Hippocampal formation (tissue), 2 donors: ENCODE measurements at places on chromosomes 3 and 15.

GRCh38 chr3:122942937-122943827, 84.4 kb downstream of the SEMA5B start:
- DNase-seq, result peak; percentile 70

DNA sequence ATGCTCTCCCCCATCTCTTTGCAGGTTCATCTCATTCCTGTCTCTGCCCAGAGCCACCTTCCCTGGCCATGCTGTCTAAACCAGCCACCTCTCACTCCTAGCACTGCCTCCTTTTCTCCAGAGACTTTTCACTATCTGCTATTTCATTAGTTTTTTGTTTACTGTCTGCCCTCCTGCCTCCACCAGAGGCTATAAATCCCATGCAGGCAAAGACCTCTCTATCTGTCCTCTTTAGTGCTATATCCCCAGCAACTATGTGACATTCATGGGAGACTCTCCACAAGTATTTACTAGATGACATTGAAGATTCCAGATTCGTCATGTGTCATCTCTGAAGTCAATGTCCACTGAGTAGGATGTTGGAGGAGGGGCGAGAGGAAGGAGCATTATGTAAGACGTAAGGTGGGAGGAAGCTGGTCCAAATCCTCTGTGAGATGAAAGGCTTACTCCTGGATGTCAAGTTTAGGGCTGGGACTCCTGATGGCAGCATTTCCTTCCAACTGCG, 3.4 kb upstream of the FAM43A start:
- no peak for DNase-seq

DNA sequence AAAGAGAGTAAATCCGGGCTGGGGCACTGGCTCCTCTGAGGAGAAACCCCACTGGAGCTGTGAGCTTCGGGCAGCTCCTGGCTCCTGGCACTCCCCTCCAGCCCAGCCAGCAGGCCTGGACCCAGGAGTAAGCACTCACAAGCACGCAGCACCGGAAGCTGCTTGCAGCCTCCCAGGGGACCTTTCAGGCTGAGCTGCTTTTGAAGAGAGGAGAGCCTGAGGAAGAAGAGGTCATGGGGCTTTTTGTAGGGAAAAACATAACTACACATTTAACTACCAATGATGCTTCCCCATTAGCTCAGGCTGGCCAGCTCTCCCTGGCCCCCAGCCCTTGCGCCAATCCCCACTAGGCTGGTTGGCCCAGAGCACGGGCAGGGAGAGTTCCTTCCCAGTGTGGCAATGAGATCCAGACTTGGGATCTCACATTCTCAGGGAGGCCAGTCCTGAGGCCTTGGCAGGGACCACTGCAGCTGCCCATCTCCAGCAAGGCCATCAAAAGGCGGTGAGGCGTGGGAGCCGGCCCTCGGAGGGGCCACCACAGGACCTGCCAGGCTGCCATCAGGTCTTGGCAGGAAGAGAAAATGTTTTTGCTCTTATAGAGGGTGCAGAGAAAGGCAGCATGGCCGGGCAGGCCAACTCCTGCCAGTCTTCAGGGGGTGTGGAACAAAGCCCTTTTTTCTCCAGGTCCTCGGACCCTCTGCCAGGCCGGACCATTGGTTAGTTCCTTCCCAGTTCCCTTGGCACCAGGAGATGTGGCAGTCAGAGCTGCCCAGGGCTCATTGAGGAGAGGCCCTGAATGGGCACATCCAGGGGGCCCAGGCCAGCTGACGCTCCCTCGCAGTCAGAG, 41.5 kb upstream of the MFGE8 start:
- DNase-seq, result peak; percentile 58

DNA sequence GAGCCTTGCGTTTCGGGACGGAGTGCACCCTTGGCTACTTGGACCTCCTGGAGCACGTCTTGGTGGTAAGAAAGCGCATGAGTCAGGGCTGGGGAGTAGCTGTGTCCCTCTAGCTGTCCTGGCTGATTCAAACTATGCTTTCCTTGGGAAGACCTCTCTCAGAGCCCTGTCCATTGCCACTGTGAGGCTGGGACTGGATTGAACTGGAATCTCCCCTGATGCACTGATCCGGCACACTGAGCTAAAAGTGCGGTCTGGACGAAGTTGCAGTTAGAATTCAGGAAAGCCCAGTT, 232.6 kb upstream of the TPM1 start:
- DNase-seq, result no peak

- no peak for DNase-seq
Observed at GRCh38 chr3:172591876-172592771, 68.9 kb upstream of the TNFSF10 start.

GRCh38 chr3:6723205-6723604, 137.7 kb upstream of the GRM7 start:
- no peak for DNase-seq

GRCh38 chr3:9765865-9766264, 3.9 kb downstream of the CAMK1 start:
- DNase-seq, result no peak

DNA sequence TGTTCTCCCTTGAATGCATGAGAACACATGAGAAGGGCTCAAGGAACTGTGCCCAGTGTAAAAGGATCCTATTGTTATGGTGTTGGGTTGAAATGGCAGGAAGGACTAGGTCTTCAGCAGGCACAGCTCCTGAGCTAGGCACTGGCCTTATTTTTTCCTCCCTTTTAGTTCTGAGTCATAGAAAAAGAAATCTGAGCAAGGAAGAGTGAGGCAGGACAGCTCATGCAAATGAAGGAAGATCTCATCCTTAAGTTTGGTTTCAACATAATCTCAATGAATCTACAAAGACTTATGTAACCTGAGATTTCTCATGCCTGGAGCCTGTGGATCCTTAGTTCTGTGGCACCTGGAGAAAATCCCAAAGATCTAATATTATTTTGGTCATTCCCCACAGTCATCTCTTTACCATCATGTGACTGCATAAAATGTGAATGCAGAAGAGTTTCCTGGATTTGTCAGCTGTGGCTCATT, 188.6 kb upstream of the TBL1XR1 start:
- DNase-seq, result no peak

DNA sequence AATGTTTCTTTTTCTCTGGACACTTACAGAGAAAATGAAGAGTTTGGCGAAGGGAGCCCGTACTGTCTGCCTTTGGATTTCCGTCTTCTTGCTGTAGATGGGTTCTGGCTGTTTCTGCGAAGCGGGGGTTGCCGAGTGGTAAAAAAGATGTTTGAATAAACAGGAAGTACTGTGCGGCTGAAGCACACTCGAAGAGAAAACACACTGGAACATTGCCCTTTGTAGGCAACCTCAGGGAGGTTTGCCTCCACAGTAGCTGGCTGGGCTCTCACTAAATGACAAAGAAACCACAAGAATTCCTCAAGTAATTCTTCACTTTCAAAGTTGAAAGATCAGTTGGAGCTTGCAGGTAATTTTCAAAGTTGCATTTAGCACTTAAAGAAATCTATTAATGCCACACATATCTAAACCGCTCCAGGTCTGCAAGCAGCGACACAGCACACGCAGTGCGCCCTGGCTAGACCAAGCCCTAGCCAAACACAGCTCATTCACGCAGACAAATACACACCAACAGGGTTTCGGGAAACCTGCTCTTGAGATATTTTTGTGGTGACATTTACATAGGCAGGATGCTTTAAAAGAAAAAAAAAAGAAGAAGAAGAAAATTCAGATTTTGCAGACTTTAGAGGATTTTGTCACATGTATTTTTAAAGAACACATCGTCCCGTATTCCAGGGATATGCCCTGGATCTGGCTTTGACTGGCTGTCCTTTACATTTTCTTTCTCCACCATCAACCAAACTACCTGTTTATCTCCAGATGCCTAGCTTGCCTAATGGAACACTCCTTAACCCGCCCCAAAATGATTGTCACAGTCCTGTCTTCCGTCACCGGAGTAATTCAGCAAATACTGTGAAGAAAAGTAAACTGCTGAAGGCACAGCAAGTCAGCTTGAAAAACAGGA, 452.8 kb downstream of the FOXP1 start:
- peak; percentile 24 for DNase-seq

DNA sequence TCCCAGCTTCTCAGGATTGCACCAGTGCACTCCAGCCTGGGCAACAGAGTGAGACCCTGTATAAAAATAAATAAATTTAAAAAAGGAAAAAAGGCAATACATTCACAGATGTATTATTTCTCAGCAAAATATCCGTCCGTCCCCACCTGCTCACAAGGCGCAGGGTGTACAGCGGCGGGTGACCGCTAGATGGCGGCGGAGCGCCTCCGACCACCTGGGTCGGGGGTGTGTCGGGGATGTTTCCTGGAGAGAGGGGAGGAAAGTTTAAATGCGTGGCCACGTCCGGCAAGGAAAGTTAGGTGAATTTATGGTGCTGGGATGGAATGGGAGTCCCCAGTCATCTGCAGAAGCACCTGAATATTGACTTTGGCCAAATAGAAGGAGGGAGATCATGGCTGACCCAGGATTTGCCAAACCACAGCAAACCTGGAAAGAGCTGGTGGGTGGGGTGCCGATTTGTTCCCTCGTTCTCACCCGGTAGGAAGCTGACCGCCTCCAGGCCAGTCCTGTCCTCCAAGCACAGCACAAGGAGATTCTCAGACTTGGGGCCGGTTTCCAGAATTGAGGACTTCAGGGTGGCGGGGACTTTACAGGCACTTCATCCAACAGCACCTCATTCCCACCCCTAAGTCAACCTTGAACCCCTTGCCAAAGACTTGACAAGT, 88.3 kb downstream of the TMEM266 start:
- DNase-seq, result no peak

GRCh38 chr3:65886391-65886790, 152.3 kb downstream of the MAGI1 start:
- no peak for DNase-seq

- no peak for DNase-seq
Observed at GRCh38 chr3:14303336-14304100, 98.9 kb upstream of the SLC6A6 start.

- peak; percentile 79 for DNase-seq
Observed at GRCh38 chr3:186200726-186201125, 91.8 kb upstream of the ETV5 start.

- DNase-seq, result no peak
Observed at GRCh38 chr15:90020021-90020735, 19.1 kb downstream of the ZNF710 start.

GRCh38 chr3:126130981-126131745, 47.2 kb upstream of the SLC41A3 start:
- DNase-seq, result no peak

- DNase-seq, result no peak
Observed at GRCh38 chr15:61038387-61038786, 190.7 kb downstream of the RORA start.

GRCh38 chr3:148379763-148380382, 317.8 kb upstream of the AGTR1 start:
- peak; percentile 45 for DNase-seq

GRCh38 chr3:65385805-65386204, 652.9 kb downstream of the MAGI1 start:
- DNase-seq, result no peak

DNA sequence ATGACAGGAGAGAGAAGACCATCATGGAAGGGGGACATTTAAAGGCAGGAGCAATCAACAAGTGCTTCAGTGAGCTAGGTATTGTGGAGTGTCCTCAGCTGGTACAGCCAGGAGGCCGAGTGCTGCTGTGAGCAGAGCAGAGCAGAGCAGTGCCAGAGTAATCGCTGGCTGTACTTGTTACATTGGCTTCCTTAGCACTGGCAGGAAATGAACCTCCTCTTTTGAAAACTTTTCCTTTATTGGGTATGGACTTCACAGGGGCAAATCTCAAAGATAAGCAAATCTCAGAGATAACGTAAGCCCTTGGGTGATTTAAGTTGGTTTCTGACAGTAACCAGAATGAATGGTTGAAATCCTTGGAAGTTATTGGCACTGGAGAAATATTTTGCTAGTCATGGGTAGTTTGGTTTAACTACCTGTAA, 2.1 kb downstream of the SH3GL3 start:
- peak; percentile 44 for DNase-seq
